Hematopoietic multipotent progenitor cell treated with erythropoietin and hydrocortisone succinate and interleukin-3 and kit ligand, for 6 days (in vitro differentiated cells): ENCODE measurements at places on chromosomes 1 and 21.

- DNase-seq = no peak
These were observed 23.6 kb upstream of the COQ8A start for GRCh38 chr1:226916497-226916896.

DNA sequence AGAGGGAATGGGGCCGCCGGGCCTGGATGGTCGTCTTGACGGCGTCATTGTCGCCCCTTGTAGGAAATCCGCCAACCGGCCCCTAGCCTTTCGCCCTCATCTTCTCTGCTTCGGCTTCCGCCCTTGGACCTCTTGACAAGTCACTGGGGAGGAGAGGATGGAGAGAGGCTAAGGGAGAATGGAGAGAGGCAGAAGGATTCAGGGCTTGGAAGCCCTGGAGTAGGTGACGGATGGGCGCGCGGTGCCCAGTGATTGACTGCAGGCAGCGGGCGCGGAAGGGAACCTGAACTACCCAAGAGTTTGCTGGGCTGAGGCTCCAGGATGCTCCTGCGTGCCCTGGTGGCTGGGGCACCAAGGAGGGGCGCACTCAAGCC, 651 bp downstream of the PDE4B start:
- no peak for DNase-seq

- no peak for DNase-seq
These were observed 325.0 kb downstream of the ZNF326 start for GRCh38 chr1:90319918-90320317.

GRCh38 chr1:204198348-204199340, 2.4 kb upstream of the KISS1 start:
- no peak for DNase-seq

GRCh38 chr1:154895798-154896197, 25.7 kb upstream of the KCNN3 start:
- no peak for DNase-seq

GRCh38 chr1:151711951-151712350, 4.7 kb downstream of the CELF3 start:
- DNase-seq = no peak

- DNase-seq = no peak
These were observed 5.8 kb downstream of the TTC22 start for GRCh38 chr1:54795356-54795665.

- no peak for DNase-seq
These were observed 73.2 kb downstream of the BCAR3 start for GRCh38 chr1:93608187-93609109.

DNA sequence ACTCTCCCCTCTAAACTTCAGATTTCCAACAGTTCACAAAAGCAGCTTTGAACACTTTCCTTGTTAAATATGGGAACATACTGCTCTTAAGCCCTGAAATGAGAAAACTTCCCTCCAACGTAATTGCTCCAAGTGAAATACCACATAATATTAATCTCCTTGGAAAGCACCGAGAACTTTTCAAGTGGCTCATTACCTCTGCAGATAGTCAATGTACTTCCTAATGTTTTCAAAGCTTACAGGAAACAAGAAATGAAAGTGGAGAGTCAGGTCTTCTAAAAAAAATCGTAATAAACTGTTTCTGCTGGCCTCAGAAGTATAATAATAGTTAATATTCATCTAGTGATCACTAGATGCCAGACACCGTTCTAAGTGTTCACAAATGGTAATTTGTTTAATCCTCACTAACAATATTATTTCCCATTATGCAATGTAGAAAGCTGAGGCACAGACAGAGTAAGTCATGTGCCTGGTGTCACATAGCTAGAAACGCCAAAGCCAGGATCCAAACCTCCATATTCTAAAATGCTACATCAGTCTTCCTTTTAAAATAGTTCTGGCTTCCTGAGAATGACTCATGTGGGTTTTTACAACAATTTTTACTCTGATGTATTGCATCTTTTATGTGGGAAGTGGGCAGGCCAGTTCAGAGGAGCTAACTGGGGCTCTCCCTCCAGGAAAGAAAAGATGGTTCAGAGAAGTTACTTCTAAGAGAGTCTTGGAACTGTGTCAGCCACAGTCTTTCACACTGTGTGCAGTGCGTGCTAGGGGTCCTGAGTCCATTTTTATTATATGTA, 177.2 kb downstream of the PLPPR4 start:
- no peak for DNase-seq

- peak; percentile 85 for DNase-seq
These were observed 72.9 kb downstream of the RPS6KA1 start for GRCh38 chr1:26602378-26602959.

- DNase-seq = peak; percentile 54
These were observed 3.9 kb upstream of the CLSTN1 start for GRCh38 chr1:9827558-9828185.

DNA sequence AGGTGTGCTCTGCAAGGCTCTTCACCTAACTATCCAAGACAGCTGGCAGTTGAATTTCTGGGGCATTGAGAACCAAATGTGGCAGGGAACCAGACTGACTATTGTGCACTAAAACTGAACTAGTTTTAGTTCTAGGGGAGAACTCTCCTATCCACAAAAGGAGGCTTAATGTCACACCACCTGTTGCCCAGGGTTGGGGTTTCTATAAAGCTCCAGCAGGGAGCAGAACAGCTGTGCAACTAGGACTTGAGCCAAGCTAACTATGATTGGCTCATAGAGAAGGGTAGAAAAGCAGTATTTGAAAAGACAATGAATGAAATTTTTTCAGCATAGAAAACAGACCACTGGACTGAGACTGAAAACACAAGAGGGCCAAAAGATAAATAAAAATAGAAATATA, 53.3 kb upstream of the FGGY start:
- DNase-seq = no peak

DNA sequence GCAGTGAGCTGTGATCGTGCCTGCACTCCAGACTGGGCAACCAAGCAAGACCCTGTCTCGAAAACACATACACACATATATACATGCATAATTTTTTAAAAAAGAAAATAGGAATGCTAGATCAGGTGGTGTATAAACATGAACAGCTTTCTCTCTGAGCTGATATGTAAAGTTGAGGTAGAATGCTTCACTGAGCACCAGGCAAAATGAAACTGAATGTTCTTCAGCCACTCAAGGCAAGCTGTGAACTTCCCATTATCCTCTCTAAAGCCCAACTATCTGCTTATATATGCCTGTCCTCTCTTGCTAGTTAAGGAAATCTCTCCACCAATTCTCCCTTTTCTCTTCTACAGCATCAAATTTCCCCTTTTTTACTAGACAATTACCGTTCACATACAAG, 93.0 kb downstream of the NUF2 start:
- no peak for DNase-seq

DNA sequence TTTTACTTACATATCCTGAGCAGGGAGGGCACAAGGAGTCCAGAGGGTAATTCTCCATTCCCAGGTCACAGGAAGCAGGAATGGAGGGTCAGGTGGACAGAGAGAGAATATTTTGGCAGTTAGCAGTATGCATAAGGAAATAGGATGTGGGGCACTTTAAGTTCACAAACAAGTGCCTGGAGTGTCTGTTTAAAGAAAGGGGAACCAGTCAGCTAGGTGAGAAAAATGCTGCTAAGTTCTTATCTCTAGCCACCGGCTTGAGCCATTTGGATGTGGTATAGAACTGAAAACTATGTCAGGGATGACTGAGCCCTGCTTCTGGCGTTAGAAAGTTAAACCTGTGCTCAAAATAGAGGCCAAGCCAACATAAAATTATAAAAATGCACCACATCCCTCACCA, 739.7 kb upstream of the NCAM2 start:
- peak; percentile 96 for DNase-seq

DNA sequence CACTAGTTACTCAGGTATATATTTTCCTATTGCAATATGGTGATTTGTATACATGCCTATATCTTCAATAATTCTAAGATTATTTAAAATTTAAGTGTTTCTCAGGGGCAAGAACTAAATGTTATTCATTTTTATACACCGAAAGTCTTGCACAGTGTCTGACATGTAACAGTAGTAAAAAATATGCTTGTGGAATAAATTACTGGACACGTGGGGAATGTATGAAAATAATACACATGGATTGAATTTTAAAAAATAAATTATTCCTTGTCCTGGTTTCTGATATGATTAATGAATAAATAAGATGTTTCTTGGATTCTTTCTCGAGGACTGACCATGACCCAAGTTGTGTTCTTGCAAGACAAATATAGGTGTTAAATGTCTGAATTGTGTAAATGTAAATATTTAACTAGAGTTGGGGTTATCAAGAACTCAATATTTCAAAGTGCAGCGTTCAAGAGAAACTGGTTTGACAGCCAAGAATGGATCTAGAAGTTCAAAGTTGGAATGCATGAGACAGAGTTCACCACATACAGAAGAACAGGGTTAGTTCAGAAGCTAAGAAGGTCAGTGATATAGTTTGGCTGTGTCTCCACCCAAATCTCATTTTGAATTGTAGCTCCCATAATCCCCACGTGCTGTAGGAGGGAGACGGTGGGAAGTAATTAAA, 142.1 kb upstream of the SPAG17 start:
- no peak for DNase-seq
